ENCODE measurements at places on chromosomes 4 and X.

- DNase-seq: no peak
Measured at GRCh38 chr4:142713282-142714030, 132.6 kb downstream of the INPP4B start.

- peak; percentile 8 for DNase-seq
Measured at GRCh38 chrX:139831675-139832456, 101.0 kb downstream of the ATP11C start.

- DNase-seq: no peak
Measured at GRCh38 chr4:157072002-157072401, 3.9 kb upstream of the GLRB start.

DNA sequence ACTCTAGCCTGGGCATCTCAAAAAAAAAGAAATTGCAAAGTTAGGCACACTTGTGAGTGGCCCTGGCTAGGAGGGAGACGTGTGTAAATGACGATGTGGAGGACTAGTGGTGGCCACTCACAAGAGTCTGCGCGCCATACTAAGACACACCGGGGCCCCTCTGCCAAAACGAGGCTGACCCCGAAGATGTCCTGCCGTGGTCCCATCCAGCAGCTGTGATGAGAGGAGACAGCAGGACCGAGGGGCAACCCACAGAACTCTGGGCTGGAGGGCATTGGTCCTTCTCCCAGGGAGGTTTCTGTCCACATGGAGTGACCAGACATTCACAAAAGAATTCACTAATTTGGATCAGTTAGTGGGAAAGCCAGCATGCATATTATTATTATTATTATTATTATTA, 47.4 kb downstream of the NOP14 start:
- no peak for DNase-seq

DNA sequence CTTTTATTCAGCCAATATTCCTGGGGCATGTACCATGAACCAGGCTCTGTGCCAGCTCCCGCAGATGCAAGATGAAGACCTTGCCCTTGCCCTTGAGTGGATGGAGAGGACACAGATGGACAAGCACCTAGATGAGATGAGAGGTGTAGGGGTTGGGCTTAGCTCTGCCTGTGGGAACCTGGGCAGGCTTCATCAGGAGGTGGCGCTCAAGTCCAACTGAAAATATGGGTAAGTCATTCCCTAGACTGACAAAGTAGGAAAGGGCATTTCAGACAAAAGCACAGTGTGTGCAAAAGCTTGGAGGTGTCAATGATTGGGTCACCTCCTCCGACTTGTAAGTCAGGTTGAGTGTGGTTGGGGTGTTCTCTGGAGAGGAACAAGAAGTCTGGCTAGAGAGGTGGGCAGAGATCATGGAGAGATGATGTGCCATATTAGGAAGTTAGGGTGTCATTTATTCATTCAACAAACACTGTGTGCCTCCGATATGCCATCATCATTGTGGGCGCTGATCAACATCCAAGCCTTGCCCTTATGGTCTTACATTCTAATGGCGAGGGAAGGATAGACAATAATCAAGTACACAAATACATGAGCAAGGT, 64.6 kb downstream of the ANAPC4 start:
- peak; percentile 13 for DNase-seq

DNA sequence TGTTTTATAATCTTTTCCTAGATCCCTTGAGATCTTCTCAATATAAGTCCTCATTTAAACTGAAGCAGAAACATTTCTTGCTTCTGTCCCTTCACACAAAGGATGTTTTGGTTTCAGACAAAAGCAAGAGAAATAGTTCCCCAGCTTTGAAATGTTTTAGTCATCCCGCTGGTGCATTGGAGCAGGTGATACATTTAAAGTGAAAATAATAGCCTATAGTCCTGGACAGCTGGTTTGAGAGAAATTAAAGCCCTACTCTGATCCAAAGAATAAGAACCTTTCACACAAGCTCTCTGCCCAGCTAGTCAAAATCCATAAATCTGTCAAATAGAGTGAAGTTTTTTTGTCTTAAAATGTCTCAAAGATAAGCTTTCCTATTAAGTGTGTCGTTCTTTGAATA, 79.4 kb downstream of the LUZP4 start:
- no peak for DNase-seq

DNA sequence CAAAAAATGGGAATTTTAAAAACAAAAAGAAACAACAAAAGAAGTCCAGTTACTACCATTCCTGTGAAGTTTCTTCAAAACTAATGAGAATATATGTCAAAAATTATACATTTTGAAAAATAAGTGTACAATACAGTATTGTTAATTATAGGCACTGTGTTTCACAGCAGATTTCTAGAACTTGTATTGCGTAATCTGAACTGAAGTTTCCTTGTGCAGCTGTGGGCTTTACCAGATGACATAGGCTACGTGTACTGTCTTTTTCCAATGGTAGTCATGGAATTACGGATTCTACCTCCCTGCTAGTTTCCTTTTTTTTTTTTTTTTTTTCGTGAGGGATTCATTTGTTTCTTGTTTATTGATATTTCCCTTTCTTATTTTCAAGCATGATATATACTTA, 113.8 kb upstream of the GABRA2 start:
- no peak for DNase-seq

DNA sequence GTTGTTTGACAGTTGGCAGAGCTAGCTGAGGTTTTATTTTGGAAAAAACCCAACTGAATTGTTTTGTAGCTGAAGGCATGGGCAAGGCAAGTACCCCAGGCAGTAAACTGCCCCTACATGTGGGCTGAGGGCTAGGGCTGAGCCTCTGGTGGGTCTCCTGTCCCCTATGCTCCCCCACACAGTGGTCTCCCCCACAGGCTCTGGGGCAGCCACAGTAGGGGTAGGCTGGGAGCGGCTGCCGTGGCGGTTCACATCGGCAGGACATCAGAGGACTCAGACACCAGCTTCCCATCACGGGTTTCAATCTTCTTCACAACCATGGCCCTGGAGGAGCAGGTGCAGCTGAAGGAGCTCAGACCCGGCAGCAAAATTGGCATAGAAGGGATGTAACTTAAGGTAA, 10.7 kb upstream of the ALAS2 start:
- DNase-seq: no peak

GRCh38 chr4:14247767-14248166, 620.2 kb upstream of the BOD1L1 start:
- no peak for DNase-seq

DNA sequence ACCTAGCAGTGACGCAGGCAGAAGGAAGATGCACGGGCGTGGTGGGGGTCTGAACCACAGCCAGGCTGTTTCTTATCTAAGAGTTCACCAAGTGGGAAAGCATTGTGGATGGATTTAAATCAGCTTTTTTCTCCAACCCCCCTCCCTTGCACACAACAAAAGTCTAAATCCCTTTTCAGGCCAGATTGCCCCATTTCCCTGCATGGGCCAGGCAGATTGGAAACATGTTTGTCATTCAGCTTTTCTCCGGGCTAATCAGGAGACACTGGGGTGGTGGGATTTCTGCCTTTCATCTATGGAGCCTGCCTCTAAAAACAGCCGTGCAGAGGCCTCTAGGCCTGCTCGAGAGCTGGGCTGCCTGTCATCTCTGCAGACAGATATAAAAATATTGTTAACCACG, 166.3 kb upstream of the LEF1 start:
- DNase-seq: no peak

Data from T47D (cell line).